ENCODE measurements at places on chromosomes 16 and 17.

DNA sequence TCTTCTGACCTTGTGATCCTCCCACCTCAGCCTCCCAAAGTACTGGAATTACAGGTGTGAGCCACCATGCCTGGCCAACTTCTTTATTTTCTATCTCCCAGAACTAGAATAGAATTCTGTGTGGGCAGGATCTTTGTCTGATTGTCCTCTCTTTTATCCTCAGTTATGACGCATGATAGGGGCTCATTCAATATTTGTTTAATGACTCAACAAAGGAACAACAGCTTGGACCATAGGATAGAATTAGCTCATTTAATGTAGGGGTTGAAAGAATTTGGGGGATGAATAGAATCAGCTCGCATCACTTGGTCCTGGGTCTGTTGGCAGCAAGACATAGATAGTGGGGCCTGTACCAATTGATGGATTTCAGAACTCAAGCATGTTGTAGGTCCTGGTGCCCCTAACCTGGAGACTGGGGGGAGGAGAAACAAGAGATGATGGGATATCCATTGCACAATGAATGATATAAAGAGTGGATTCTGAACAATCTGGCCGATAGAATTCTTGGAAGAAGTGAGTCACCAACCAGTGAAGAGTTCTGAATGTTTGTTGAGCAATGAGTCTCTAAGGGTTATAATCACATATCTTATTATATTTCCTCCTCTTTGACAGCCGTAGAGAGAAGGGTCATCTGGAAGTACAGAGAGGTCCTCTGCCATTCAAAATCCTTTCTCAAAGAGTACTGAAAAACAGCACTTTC is 250.2 kb downstream of the HS3ST4 start:
- DNase-seq, result no peak

- DNase-seq, result no peak
These were observed 197.6 kb downstream of the MSI2 start for GRCh38 chr17:57453841-57454425.

DNA sequence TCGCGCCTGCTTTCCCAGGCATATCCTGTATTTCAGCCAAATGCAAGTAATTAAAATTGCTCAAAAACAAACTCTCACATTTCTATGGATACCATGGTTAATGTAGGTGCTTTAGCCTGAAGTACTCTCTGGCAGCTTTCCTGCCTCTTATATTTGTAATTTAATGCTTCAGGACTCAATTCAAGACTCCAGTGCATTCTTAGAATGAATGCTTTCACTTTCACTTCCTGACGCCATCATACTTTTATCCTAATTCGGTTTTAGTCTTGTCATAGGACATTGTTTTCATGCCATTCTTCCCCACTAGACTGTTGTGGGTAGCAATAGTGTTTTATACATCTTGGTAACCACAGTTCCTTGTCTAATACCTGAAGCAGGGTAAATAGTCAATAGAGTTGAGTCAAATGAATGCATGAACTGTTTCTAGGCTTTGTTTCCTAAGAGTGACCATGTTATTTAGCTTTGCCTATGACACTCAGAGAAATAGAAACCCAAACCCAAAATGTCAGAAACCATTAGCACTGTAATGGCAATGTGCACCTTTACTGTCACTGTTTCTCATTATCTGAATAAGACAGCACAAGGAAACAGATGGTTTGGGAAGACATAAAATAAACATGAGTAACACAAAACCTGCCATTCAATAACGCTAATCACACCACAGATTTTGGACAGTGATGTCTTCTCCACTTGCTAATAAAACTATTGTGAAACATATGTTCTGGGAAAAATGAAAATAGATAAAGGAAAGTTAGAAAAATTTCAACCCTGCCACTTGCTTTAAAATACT is 705.5 kb downstream of the CDH11 start:
- DNase-seq, result peak; percentile 37

- no peak for DNase-seq
These were observed 10.3 kb upstream of the IGFBP4 start for GRCh38 chr17:40432864-40433528.

DNA sequence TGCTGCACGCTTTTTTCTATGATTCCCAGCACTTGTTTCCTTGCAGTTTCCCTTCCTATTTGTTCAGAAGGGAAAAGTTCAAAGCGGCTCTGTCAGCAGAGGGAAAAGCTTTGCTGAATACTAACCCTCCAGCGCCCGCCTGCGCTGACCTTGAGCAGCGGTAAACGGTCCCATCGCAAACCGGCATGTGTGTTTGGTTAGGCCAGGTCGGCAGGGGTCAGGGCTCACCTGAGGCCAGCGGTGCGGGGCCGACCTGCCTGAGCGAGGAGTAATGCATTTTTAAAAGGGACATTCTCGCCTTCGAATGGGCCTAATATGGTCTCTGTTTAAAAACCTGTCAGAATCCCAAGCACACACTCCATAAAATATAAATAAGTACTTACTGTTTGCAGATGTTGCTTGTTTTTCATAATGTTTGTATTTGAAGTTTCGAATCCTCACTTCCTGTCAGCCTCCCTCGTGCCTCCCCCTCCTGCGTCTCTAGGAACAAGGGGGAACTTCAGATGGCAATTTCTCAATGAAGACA is 110.1 kb downstream of the IRX3 start:
- DNase-seq, result no peak

DNA sequence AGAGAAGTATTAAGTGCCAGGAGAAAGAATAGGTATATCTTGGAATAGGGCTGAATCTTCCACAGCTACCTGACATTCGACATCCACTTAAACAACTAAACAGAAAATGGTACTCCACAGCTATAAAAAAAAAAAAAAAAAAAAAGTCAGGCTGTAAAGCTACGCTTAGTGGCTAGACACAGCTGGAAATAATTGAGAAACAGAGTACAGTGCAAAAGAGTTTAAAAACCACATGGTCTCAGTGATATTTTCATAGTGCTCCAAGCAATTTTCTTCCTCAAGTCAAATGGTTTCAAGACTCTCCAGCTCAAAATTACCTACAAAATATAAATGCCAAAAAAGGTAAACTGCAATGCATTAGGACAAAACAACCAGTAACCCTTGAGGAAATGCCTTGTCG is 607.1 kb downstream of the KCNJ2 start:
- no peak for DNase-seq

GRCh38 chr17:51434434-51435170 is 174.3 kb downstream of the UTP18 start:
- no peak for DNase-seq

DNA sequence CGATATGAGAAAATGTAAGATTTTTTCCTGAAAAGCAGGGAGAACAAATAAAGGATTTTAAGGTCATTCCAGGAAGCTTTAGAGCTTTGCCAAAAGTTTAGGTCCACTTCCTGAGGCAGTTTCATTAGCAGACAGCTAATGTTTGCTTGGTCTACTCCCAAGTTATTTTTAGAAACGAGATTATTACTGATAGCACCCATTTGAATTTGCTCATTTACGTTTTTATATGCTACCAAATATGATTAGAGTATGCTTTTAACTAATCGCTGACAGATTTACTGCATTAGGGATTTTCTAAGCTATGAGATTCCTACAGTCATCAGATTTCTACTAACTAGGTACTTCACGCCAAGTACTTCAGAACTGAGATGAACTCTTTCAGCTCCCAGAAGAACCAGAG is 98.1 kb downstream of the WNT3 start:
- no peak for DNase-seq

GRCh38 chr16:85231959-85232358 is 119.7 kb upstream of the CIBAR2 start:
- DNase-seq, result no peak

DNA sequence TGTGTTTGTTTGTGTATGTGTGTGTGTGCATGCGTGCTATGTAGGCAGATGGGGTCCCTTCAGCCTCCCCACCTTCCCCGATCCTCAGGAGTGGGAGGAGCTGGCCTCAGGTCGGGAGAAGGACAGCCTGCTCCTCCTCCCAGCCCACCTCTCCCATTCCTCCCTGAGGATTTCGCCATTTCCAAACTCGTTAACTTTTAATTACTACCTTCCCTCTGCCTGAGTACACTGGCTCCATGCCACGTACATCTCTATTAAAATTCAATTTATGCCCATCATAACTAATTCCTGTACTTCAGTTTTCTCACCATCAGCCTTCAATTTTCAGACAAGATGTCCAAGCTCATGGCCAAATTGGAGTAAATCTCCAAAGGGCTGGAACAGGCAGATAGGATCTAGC is 148.6 kb downstream of the SDK2 start:
- no peak for DNase-seq

DNA sequence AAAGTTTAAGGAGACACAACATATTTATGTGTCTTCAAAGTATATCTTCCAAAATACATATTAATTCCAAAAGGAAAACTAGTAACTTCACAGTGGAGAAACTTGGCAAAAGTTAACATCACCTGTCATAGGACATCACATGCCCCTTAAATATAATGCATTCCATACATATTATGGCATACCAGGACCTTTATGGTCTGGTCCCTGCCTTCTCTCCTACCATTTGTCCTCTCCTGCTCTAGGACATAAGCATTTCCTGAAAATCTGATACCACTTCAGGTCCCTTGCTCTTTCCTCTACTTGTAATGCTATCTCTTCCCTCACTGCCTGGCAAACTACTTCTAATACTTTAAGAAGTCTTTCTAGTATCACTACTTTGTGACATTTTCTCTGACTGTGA is 168.1 kb upstream of the RBL2 start:
- DNase-seq, result no peak

DNA sequence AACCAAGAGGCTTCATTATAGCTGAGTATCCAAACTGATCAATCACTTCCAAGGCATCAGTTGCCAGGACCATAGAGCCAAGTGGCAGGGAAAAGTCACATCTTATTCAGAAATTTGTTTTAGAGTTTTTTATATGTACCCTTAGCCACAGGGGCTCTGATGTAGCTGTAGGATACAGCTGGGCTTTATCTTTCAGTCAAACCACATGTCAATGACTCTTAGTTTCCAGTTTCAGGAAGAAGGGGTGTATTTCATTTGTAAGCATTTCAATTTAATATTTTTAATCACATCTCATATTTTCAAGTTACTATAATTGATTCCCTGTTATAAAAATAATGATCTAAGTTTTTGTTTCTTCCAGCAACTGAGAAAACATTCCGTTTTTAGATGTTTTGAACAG is 2.9 kb upstream of the FLCN start:
- no peak for DNase-seq

DNA sequence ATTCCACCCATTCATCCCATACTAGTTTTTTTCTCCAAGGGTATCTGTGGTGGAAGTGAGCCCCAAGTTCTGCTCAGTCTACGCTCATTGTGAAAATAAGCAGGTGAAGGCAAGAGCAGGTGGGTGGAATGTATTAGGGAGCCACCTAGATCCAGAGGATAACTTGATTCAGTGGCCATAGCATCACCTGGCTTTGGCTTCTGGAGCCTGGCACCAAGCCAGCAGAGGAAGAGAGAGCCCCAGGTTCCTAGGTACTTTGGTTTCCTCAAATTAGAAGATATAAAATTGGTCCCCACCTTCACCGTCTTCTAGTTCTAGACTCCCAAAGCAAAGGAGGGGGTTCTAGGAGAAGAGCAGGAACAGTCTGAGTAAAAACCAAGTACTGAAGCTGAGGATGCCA is 4.1 kb downstream of the FXR2 start:
- no peak for DNase-seq

DNA sequence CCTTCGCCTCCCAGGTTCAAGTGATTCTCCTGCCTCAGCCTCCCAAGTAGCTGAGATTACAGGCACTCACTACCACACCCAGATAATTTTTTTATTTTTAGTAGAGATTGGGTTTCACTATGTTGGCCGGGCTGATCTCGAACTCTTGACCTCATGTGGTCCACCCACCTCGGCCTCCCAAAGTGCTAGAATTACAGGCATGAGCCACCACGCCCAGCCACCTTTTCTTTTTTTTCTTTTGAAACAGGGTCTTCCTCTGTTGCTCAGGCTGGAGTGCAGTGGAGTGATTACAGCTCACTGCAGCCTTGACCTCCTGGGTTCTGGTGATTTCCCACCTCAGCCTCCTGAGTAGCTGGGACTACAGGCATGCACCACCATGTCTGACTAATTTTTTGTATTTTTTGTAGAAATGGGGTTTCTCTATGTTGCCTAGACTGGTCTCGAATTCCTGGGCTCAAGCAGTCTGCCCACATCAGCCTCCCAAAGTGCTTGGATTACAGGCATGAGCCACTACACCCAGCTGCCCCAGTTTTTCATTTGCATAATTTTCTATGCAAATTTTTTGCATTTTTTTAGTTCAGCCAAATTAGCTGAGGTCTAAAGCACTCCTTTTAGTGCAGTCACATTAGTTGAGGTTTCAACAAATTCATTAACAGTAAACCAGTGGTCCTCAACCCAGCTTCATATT is 11.3 kb downstream of the WWP2 start:
- DNase-seq, result no peak

- DNase-seq, result no peak
These were observed 3.8 kb downstream of the NUDT16L1 start for GRCh38 chr16:4696905-4697847.

- no peak for DNase-seq
These were observed 25.9 kb downstream of the CLUH start for GRCh38 chr17:2685696-2686095.

- DNase-seq, result no peak
These were observed 756.4 kb upstream of the EEF2KMT start for GRCh38 chr16:5854027-5854426.

- DNase-seq, result no peak
These were observed 24.1 kb downstream of the SLC6A4 start for GRCh38 chr17:30211371-30211770.

DNA sequence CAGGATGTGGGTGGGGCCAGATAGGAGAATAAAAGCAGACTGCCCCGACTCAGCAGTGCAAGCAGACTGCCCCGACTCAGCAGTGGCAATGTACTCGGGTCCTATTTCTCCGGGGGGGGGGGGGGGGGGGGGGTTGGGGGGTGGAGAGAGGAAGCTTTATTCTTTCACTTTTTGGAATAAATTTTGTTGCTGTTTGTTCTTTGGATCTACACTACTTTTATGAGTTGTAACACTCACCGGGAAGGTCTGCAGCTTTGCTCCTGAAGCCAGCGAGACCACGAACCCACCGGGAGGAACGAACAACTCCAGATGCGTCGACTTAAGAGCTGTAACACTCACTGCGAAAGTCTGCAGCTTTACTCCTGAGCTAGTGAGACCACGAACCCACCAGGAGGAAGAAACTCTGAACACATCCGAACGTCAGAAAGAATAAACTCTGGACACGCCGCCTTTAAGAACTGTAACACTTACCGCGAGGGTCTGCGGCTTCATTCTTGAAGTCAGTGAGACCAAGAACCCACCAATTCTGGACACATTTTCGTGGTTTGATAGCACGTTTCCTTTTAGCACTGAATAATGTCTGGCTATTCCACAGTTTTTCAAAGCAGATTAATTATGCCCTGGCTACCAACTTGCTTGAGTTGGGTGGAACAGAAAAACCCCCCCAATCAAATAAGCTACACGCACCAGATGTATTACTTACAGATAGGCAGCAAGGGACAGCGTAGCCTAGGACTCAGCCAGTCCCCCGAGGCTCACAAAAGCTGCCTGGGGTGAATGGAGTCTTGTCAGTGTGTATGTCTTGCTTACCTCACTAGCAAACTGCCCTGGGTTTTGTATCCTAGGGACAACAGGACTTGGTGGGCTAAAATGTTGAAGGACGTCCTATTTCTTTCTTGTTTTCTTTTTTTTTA is 11.9 kb downstream of the FZD2 start:
- no peak for DNase-seq

Measured in AG09319 (cell line).